Activated naive CD4-positive, alpha-beta T cell treated with anti-CD3 and anti-CD28 coated beads, Interleukin-2, amount 50 U/mL, for 72 hours (primary cell): ENCODE measurements at places on chromosomes 5 and 9. TPM values are rescaled to one million over a fixed set of nuclear protein-coding genes. Genes with fewer than 3 reads are reported as not detected.

GRCh38 chr5:126808521-126808988 lies 31.6 kb downstream of the LMNB1 start:
- DNase-seq, result no peak

DNA sequence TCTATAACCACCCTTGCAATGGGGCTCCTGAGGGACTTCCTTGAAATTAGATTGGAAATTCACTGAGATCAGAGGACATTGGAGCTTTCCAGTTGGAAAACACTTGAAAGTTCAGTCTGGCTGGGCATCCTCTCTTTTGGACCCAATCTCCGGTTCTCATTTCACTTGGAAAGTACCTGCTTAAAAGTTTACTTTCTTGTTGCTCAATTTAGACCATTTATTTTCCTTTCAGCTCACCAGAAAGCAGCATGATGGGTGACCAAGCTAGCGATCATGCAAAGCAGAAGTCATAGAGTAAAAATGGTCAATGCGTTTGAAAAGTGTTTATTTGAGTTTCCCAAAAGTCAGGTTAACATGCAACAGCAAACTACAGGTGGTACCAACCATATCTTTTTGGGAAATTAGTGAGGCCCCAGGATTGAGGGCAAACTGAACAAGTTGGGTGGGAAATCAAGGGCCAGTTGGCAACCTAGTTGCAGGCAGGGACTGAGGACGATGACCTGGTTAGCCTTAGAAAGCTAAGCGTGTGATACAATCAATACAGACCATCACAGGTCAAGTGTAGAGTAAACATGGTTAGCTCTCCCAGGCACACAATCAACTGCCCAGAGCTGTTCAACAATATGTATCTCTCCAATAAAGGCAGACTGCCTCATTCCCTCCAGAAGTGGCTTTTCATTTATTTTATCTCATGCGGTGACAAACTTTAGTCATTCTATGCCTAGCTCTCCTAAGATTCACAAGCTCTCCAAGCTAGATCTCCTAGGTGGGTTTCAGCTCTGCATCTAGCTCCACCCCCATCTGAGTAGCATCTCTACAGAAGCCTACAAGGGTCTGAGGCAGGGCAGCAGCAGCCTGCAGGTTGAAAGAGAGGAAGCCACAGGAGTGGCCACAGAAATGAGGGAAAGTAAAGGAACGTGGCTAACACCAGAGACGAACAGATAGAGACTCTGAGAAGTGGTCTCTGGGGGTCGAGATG lies 136.9 kb downstream of the UGCG start:
- no peak for DNase-seq

- DNase-seq, result no peak
Measured at GRCh38 chr9:124005029-124005771, 6.4 kb upstream of the LHX2 start.

GRCh38 chr9:116641292-116642059 lies 45.6 kb upstream of the TRIM32 start:
- DNase-seq, result no peak

DNA sequence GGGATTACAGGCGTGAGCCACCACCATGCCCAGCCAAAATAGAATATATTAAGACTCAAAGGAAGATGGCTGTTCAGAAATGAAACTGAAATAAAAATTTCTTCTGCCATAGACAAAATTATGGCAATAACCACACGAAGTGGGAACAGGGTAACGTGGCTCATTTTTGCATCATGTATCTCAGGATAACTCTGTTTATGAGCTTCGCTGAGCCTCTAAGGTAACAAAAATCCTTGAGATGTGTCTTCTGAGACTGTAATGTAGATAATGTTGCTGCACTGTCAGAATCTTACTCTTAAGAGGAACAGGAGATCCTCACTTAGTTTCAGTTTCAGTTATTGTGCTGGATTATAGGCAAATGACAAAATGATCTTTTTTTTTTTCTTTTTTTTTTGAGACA lies 153.8 kb downstream of the GOLPH3 start:
- peak; percentile 7 for DNase-seq

GRCh38 chr9:113621309-113621791 lies 157.8 kb downstream of the RGS3 start:
- no peak for DNase-seq

DNA sequence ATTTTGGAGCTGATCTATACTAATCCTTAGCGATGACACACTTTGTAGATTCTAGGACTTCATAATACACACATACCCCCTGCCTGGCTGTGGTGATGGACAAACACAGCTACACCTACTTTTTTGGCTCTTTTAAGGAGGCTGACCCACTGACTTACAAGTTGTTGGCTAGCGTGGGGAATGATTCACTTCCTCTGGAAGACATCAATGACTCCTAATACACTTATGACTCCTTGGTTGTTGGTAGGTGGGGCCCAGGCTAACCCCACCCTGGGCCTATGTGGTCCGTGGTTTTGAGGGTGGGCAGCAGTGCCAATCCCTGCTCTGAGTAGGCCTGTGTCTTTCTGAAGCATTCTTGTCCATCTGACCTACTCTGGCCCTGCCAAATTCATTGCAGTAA lies 144.4 kb downstream of the SLC12A2 start:
- no peak for DNase-seq

DNA sequence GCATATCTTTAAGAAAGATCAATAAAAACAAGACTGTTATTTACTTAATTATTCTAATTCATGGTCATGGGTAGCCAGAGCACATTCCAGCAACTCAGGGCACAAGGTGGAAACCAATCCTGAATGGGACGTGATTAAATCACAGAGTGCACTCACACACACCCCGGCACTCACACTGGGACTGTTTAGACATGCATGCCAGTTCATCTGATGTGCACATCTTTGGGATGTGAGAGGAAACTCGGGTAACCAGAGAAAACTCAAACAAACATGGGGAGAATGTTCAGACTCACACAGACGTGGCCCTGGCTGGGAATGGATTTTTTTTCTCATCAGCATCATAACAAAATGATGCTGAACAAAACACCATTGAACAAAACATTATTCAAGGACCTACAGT lies 29.4 kb downstream of the SMAD5 start:
- DNase-seq, result no peak

DNA sequence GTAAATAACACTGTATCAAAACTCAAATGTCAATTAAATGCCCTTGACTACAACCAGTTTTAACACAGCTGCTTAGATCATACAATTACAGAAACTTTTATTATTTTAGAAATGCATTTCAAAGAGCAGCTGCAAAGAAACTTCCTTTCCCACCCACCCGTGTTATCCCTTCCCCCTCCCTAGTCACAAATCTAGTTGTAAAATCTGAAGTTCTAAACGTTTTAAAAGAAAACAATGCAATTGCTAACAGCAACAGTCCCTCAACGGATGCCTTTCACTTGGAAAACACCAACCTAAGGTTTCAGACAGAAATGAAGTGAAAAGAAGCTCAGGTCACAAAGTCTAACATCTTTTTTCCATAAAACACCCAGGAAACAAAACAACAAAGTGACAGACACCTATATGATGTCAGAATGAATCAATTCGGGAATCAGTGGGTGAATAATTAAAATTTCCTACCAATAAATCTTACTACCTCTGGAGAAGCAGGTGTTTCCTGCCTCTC lies 100.3 kb downstream of the FBXW11 start:
- DNase-seq, result no peak

IL4 gene
- not detected for total RNA-seq

DNA sequence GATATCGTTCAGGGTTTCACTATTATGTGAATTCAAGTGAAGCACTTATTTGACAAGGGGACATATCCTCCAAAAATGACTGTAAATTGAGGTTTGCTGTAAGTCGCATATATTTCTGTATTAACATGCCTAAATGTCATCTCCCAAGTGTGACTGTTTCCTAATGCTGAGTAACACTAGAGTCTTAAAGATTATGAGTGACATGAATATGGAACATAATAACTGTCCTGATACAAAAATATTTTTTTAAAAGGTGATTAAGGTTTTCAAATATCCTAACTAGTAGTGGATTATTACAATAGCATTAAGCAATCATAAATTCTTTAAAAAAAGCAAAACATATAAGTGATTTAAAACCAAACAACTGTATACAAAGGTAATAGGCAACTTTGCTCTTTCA lies 3.6 kb downstream of the NFIB start:
- DNase-seq, result no peak

IL13 gene
- total RNA-seq, result 0.98 TPM

DNA sequence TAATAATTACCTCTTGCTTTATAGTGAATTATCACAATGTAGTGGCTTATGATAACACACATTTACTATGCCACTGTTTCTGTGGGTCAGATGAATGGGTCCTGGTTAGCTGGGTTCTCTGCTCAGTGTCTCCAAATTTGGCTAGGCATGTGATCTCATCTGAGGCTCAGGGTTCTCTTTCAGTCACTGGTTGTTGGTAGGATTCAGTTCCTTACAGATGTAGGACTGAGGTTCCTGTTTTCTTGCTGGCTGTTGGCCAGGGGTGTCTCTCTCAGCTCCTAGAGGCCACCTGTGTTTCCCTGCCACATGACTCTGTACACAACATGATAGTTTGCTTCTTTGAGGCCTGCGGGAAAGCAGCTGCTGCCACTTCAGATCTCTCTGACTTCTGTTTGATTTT lies 7.1 kb downstream of the NFX1 start:
- no peak for DNase-seq

ORM2 gene
- not detected for total RNA-seq
